ENCODE measurements at places on chromosomes 3 and 15. TPM values are rescaled to one million over a fixed set of nuclear protein-coding genes. Genes with fewer than 3 reads are reported as not detected.

GRCh38 chr3:189286188-189286587, 114.4 kb downstream of the TPRG1 start:
- no peak for DNase-seq

Gene TRPM1
- not detected for total RNA-seq

GRCh38 chr15:60072826-60073465, 68.8 kb downstream of the FOXB1 start:
- DNase-seq: no peak

GRCh38 chr3:25801786-25802185, 11.9 kb downstream of the OXSM start:
- no peak for DNase-seq

- no peak for DNase-seq
These were observed 2.0 kb upstream of the GANC start for GRCh38 chr15:42270996-42271395.

DNA sequence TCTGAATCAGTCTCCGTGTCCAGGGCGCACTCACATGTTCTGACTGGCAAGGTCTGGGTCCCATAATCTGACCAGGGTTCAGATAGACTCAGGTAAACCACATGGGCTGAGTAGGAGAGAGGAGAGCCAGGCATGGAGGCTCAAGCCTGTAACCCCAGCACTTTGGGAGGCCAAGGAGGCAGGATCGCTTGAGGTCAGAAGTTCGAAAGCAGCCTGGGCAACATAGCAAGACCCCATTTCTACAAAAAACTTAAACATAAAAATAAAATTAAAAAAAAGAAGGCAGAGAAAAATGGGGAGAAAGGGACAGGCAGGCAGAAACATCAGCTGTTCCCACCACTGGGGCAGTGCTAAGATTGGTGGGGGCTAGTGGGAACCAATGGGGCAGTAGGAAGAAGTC, 5.4 kb downstream of the TMEM43 start:
- DNase-seq: no peak

- DNase-seq: no peak
These were observed 275.4 kb upstream of the CTDSPL start for GRCh38 chr3:37586280-37586679.
